ENCODE measurements at places on chromosomes 6 and 20.

DNA sequence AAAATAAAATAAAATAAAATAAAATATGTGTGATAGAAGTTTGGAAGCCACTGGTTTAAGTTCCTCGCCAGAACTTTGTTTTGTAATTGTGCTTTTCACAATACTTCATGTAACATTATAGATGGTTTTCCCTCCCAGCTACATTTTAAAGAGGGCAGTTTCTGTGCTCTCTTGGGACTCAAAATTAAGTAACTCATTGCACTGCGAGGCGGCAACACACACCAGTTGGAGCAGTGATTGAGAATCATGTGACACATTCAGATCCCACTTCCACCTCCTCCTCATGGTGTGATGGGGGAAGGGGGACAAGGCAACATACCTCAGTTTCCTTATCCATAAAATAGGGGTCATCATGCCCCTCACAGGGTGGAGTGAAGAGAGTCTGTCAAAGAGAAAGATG lies 7.5 kb downstream of the C2 start:
- no peak for DNase-seq

DNA sequence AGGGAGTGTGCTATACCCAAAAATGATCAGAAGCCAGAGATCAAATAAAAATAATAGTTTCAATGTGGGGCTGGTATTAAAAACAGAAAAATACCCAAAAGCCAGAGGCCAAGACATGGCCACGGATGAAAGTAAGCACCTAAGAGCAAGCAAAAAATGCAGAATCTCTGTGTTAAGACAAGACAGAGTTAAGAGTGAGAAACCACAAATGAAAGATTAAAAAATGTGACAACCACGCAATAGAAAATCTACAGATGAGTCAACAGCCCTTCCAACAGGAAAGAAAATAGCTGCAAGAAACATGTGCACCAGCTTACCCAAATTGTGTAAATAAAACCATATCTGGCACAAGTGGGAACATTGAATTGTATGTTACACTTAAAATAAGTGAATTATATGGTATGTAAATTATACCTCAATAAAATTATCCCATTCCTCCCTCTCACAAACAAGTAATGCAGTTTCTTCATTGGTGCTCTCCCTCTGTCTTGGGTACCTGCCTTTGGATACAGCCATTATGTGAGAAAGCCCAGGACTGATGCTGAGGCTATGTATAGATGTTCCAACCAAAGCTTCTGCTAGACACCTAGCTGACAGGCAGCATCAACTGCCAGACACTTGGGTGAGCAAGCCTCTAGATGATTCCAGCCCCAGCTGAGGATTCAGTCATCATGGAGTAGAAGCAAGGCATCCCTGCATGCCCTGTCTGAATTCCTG lies 55.3 kb upstream of the UFL1 start:
- DNase-seq: no peak

GRCh38 chr6:54959820-54960219 lies 113.2 kb downstream of the FAM83B start:
- DNase-seq: no peak

- DNase-seq: no peak
Observed at GRCh38 chr6:147768969-147769368, 260.5 kb downstream of the SAMD5 start.

GRCh38 chr6:28618898-28619555 lies 93.3 kb downstream of the GPX5 start:
- no peak for DNase-seq

DNA sequence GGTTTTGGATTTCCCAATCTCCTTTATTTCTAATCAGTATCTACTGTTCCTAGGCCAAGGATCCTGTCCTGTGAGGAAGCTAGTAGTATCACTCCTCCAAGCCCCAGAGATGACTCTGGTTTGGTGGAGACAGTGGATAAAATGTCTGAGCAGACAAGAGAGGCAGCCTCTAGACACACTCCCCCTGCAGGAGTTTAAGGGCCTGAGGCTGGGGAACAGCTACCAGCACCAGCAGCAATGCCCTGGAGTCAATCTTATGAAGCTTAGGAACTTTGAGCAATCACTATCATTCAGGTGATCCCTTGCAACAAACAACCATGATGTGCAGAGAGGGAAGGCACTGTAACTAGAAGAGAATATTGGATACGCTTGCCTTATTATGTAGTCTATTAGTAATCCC lies 384.7 kb upstream of the ID4 start:
- no peak for DNase-seq

DNA sequence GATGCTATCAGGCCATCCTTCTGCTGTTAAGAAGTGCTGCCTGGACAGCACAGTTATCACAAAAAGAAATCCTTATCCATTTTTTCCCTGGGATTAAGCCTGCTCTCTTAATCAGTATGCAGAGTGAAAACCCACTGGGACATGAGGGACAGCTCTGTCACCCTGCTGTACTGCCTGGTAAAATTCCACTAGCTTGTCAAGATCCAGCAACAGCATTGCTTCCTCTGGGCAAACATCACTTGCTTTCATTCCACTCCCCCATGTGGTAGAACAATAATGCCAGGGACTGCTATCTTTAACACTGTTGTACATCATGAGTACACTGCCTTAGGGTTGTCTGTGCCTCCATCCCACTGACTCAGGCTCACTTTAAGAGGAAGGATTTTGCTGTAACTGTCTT lies 331.3 kb downstream of the KIF16B start:
- DNase-seq: no peak

DNA sequence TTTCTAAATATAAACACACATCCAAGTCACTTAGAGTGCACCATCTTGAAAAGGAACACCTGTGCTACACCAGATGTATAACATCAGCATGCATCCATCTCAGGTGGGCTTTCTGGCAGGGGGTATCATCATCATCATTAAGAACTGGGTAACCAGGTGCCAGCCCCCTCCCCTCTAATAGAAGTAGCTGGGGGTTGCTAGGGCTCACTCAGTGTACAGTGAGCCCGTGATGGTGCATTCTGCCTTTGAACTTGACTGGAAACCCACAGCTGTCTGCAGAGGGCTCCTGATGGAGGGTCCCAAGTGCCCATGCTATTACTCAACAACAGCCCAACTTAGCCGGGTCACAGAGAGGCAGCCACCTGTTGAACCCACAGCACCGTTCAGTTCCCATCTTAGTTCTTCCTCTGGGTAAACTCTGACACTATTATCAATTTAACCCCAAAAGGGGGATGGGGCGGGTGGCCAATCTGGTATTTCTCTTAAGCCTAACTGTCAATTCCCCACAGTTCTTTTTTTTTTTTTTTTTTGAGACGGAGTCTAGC lies 32.7 kb upstream of the CCND3 start:
- no peak for DNase-seq

GRCh38 chr20:59231124-59231804 lies 67.6 kb downstream of the ZNF831 start:
- no peak for DNase-seq

GRCh38 chr6:193773-194310 lies 98.4 kb upstream of the DUSP22 start:
- DNase-seq: no peak

- no peak for DNase-seq
Observed at GRCh38 chr20:5146871-5147592, 20.2 kb downstream of the CDS2 start.

DNA sequence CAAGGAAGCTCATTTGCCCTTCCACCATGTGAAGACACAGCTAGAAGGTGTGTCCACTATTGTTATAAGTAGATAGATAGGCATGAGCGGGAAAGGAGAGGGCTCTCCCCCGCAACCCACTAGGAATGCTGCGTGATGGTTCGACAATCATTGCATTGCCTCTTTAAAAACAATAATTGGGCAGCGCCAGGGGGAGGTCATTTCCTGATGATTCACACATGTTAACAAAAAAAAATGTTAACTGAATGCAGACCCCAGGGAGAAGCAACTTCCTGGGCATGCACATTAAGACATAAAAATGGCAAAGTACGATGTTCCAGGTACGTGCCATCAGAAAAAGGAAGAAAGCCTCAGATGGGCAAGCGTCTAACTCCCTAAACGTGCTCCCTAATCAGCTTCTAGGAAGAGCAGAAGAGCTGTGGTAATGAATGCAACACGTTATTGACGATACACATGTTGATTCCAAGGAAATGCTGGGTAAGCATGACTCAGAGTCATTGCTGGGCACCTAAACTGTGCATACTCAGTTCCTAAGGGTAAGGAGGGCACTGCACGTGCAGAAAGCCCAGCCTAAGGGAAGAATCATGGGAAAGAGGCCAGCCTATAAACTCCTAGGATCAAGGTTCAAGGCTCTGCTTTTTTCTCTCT lies 113.7 kb downstream of the FAM217A start:
- DNase-seq: no peak

GRCh38 chr20:58976061-58976730 lies 4.9 kb upstream of the NELFCD start:
- DNase-seq: no peak

DNA sequence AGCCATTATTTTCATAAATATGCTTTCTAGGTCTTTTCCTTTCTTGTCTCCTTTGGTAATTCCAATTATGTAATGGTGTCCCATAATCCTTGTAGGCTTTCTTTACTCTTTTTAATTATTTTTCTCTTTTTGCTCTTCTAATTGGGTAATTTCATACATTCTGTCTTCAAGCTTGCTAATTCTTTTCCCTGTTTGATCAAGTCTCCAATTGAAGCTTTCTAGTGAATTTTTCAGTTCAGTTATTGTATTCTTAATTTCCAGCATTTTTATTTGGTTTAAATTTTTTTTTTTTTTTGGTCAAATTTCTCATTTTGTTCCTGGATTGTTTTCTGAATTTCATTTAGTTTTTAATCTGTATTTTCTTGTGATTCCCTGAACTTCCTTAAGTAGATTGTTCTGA lies 74.9 kb upstream of the UST start:
- DNase-seq: no peak

DNA sequence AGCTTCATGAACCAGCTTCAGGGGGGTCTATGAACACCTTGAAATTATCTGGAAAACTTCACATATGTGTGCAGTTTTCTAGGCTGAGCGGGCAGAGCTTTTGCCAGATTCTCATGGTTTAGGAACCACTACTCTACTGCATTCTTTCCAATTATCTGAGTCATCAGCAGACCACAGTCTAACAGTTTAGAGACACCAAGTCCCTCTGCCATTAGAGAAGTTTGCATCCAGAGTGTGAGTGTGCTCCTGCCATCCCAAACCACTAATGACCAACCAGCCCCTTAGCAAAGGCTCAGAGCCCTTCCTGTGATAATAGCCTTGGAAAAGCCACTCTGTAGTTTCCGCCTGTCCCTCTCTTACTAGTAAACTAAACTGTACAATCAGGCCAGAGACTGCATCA lies 96.8 kb downstream of the PHACTR1 start:
- no peak for DNase-seq

DNA sequence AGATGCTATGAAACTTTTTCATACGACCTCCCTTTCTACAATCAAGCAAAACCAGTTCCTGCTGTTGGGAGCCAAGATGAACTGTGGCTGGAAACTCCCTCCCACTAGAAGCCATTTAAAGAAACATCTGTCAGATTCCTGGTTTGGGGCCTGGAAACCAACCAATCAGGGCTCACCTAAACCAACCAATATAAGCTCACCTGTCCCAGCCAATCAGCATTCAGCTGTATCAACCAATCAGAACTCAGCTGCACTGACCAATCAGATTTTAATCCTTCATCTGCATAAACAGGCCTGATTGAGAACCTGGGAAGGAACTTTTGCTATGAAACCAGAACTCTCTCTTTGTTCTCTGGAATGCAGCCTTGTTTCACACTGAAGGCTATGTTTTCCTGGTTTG lies 42.4 kb downstream of the SNX14 start:
- DNase-seq: no peak

DNA sequence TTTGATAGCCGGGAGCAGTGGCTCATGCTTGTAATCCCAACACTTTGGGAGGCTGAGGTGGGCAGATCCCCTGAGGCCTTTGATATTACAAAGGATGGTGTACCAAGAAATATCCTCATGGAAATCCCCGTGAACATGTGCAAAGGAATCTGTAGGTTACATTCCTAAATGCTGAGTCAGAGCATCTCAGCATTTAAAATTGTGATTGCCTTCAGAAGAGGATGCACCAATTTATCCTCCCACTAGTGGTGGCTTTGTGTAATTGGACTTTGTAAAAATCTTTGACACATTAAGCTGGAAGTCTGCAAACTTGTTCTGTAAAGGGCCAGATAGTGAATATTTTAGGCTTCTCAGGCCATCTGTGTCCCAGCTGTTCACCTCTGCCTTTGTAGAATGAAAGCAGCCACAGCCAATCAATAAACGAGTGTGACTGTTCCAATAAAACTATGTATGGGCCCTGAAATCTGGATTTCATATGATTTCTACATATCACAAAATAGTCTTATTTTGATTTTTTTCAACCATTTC lies 11.8 kb downstream of the TMEM14B start:
- no peak for DNase-seq

DNA sequence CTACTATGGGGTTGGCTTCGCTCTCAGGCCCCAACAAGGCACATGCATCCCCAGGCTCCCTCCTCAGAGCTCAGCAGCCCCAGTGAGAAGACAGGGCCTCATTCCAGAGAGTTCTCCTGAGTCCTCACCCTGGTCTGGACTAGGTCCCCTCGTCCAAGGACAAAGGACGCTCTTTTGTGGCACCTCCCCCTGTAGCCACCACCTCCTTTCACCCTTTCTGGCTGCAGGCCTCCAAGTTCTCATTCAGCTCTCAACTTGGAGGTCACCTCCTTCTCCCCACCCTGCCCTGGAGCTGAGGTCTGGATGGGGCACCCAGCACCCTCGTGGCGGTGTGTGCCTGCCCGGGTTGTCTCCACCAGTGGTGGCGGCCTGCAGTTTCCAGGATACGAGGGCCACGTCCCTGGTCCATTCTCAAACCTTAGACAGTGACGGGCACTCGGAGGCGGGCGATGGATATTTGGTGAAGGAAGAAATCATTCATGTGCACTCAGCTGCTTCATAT lies 2.5 kb downstream of the UNC93A start:
- no peak for DNase-seq

DNA sequence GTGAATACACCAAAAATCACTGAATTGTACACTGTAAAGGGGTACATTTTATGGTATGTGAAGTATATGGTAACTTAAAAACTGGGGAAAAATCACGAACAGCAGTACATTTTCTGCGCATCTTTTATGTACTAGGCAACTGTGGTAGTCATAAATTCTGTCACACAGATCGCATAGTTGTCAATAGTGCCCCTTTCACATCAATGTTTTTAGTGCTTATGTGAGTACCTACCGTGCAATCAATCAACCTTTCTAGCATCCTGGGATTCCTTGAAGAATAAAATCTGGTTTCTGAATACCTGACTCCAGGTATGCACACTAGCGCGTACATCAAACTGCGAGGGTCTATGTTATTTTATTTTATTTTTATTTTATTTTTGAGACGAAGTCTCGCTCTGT lies 637 bp upstream of the RPF2 start:
- DNase-seq: no peak

DNA sequence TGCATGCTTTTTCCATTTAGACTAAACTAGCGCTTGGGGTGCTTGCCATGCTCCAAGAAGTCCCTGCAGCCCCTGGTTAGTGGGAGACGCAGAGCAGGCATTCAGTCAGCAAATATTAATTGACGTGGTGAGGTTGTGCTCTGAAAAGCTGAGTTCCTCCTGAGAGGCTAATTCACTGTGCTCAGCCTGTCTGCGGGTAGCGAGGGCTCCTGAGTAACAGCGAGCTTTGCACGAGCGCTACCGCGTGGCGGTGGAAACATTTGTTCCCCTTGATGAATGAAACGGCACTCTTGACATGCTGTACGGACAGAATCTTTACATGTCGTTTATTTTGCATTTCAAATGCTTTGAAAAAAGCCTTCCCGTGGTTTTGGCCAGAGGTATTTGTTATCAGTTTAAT lies 170.6 kb upstream of the AGPAT4 start:
- DNase-seq: no peak

- DNase-seq: no peak
Observed at GRCh38 chr6:148523551-148523950, 180.9 kb downstream of the SASH1 start.

GRCh38 chr6:154234019-154234772 lies 122.4 kb downstream of the IPCEF1 start:
- DNase-seq: no peak
